ENCODE measurements at places on chromosomes 5 and 9. TPM values are rescaled to one million over a fixed set of nuclear protein-coding genes. Genes with fewer than 3 reads are reported as not detected.

NXNL2 gene
- 0.99 TPM for polyA plus RNA-seq

ADAMTS2 gene
- polyA plus RNA-seq = 27.7 TPM

CTNND2 gene
- polyA plus RNA-seq = 1.7 TPM

NR2F1-AS1 gene
- 60.4 TPM for polyA plus RNA-seq

GRCh38 chr9:120742951-120743416 is 28.7 kb upstream of the MEGF9 start:
- DNase-seq = no peak

DNA sequence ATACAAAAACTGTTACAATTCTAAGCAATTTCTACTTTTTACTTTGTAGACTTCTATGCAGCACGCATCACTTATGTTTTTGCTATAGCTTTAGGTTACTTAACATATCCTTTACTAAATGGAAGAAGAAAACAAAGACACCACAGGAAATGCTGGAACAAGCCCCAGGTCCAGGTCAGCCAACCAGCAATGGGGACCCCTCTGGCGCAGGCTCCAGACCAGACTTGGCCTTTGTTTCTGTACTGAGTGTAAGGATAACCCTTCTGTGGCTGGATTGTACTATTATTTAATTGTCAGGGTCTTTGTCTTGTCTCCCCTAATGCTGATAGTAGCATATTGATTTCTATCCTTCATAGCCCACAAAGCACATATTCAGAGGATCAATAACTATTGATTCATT is 4.2 kb downstream of the SEMA4D start:
- DNase-seq = no peak

DNA sequence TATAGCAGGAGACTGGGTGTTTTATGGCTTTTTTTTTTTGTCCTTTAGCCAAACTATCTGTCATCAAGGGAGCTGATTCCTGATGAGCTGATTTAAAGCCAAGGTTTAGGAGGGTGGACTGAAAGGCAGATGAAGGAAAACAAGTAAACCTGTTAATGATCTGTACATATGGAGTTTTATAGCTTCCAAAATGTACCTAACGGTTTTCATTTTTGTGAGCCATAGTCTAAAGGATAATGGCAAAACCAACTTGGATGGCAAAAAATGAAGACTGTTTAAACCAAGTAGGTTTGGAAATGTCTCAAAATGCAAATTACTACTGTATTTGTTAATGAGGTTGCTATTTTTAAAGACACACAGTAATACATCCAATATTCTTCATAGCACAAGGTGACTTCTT is 281.5 kb downstream of the YTHDC2 start:
- no peak for DNase-seq

DNA sequence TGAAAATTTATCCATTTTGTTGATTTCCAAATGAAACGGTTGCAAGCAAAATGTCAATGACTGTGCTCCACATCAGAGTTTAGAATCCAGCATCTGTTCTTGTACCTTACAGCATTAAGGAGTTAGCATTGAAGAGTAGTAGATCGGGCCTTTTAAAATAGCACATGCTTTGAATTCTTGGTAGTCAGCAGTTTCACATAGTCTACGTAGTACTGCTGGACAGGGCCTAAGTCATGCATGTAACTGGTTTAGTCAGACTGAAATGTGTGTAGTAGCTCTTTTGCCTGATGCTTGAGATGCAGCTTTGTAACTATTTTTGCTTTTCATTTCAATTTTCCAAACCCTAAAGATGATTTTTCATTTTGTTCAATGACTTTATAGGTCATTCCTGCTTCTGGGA is 19.8 kb downstream of the LECT2 start:
- DNase-seq = no peak

DNA sequence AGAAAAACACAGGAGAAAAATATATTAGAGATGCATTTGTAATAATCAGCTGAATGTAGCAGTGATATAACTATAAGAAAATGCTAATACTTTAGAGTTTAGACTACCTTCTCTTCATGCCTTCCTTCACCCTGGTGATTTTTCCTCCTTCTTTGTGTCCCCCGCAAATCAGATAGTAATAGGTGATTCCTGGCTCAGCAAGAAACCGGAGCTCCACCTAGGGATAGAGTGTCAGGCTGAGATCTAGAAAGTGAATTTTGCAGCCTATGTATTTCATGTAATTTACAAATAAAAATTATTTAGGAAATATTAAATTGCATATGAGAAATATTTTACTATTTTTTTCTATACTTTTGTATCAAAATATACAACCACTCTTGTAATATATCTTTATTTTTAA is 109.8 kb upstream of the ST8SIA4 start:
- no peak for DNase-seq

GRCh38 chr9:124810663-124811355 is 33.9 kb downstream of the OLFML2A start:
- DNase-seq = no peak

DNA sequence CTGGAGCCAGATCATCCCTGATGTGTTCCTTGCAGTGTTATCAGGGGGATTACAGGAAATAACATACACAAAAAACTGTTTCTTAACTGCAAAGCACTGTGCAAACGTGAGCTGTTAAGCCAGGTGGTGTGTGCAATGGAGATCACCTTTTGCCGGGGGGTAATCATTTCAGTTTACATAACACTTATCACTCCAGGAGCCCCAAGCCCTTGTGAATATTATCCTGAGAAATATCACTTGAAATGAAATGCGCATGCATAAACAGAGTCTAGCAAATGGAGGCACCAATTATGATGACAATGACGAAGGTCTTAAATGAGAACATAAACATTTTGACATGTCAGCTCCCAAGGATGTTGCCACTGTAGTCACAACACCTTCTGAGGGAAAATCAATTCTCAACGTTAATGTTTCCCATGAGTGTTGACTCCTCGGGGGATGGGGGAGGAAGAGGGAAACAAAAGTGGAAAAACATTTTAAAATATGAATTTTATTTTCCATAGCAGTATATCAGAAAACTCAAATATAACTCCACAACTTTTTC is 54.5 kb upstream of the RAD23B start:
- DNase-seq = no peak

DNA sequence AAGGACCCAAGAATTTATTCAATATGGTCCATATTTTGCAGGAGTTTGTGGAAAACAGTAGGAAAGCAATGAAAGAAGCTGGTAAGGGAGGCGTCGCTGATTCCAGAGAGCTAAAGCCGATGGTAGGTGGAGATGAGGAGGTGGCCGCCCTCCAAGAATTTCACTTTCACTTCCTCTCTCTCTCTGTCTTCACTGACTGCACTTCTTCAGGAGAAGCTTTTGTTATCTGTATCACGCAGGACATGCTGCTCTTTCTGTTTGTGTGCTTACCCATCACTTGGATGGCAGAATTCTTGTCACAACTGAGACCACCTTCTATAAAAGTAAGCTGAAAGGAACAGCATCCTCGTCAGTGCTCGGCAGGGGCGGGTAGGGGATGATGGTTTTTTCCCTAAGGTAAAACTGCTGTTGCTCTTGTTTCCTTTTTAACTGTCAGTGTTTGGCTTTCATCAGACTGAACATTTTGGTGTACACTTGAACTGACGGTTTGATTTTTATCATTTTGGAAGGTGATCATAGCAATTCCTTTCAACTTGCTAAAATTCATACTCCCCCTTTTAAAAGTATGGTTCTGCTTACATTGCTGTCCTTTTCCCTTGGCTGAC is 62.4 kb upstream of the FSD1L start:
- DNase-seq = no peak

- DNase-seq = no peak
Observed at GRCh38 chr9:108859459-108860114, 2.5 kb upstream of the ACTL7A start.

GRCh38 chr9:131180454-131180853 is 55.1 kb downstream of the NUP214 start:
- no peak for DNase-seq

- DNase-seq = no peak
Observed at GRCh38 chr5:107935645-107936044, 264.9 kb upstream of the EFNA5 start.

DNA sequence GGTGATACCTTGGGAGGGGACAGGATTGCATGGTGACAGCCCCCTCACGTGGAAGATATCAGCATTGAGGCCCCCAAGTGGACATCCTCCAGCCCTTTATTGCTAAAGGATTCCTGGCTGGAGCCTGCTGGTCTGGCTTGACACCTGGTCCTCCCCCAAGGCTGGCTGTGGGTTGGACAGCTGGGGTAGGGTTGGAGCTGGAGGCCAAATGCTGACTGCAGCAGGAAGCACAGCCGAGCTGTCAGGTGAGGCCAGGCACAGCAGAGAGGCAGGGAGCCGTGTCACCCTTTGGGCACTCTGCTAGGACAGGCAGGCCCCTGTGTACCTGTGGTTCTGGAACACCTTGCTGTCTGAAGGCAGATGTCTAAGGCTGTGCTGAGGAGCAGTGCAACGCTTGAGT is 2.2 kb downstream of the CACFD1 start:
- DNase-seq = no peak

GRCh38 chr9:89549031-89549644 is 51.2 kb upstream of the SEMA4D start:
- DNase-seq = peak; percentile 66

GRCh38 chr5:81650987-81651386 is 99.9 kb downstream of the SSBP2 start:
- DNase-seq = no peak

All from right lung (tissue), 10 donors.